ENCODE measurements at places on chromosomes 11 and 22.

- no peak for DNase-seq
These were observed 120.1 kb downstream of the SWAP70 start for GRCh38 chr11:9783986-9784385.

DNA sequence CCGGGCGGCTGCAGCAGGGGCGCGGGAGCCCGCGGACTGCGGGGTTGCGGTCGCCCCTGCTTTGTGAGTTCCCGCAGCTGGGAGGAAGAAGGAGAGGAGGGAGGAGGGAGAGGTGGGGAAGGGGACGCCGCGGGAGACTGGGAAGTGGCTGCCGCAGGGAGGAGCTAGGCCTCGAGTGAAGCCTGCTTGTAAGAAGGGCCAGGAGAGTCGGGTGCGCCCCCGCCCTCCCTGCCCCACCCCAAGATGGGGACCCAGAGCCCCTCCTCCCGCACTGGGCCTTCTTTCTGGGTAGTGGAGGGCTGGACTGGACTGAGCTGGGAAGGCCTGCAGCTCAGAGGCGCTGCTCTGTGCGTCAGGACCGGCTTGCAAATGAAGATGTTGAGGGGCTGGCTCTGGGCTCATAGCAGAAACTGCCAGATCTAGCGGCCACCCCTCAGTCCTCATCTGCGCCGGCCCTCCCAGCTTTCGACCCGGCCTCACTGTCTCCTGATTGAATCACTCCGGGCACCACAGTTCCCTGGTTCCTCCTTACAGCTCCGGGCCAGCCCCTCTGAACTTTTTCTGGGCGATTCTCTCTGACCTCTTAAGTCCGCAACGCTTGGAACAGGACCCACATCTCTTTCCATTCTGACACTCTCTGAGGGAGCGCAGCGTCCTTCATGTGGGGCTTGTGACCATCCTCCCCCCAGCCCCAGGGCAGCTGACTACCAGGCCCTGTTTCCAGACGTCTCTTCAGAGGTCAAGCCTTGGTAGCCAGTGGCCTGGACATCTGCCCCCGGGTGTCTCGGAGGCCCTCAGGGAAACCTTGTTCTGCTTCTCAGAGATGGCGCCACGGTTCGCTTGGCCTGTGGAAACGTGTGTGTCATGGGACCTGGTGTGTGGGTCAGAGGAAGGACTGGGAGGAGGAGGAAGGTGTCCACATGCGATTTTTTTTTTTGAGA, 21.9 kb downstream of the SERPINH1 start:
- DNase-seq, result peak; percentile 53

- no peak for DNase-seq
These were observed 59.6 kb downstream of the MPPED2 start for GRCh38 chr11:30526558-30526957.

GRCh38 chr22:17562906-17563870, at the start of gene SLC25A18:
Gene SLC25A18 (plus strand): TSS chr22:17563498. CDS start chr22:17579945, 16,447 bp downstream.
- no peak for DNase-seq

GRCh38 chr11:37503411-37504059, 905.5 kb upstream of the RAG2 start:
- DNase-seq, result no peak

DNA sequence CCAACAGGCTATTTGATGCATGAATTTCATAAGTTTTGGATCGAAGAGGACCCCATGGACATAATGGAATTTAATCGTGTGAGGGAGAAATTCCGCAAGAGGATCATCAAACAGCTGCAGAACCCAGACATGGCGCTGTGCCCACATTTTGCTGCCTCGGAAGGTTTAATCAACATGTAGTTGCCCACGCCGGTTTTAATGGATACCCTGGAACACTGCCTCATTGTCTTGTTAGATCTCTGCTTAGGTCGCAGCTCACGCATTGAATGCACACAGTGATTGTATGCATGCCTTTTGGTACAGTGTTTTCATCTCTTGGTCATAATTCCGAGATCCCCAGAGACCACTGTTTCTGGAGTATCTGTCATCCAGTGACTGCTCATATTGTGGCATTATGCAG, 46.8 kb downstream of the SLN start:
- DNase-seq, result no peak

- no peak for DNase-seq
These were observed 35.5 kb upstream of the KRTAP5-7 start for GRCh38 chr11:71491531-71491930.

- DNase-seq, result no peak
These were observed 337.0 kb downstream of the SHANK2 start for GRCh38 chr11:70915158-70915985.

DNA sequence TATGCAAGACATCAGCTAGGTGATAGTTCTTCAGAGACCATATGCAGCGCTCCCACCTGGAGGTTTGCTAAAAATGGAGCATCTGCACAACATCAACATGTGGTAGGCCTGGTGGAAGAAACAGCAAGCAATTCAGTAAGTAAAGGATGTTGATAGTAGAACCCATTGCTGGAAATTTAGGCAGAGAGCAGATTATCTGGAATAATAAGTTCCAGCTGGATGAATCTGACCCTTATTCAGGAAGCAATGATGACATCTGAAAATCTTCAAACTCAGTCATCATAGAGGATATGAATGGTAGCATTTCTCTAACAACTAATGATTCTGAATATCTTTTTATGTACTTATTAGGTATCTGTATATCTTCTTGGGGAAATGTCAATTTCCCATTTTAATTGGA, 225.2 kb upstream of the ANO3 start:
- peak; percentile 49 for DNase-seq

DNA sequence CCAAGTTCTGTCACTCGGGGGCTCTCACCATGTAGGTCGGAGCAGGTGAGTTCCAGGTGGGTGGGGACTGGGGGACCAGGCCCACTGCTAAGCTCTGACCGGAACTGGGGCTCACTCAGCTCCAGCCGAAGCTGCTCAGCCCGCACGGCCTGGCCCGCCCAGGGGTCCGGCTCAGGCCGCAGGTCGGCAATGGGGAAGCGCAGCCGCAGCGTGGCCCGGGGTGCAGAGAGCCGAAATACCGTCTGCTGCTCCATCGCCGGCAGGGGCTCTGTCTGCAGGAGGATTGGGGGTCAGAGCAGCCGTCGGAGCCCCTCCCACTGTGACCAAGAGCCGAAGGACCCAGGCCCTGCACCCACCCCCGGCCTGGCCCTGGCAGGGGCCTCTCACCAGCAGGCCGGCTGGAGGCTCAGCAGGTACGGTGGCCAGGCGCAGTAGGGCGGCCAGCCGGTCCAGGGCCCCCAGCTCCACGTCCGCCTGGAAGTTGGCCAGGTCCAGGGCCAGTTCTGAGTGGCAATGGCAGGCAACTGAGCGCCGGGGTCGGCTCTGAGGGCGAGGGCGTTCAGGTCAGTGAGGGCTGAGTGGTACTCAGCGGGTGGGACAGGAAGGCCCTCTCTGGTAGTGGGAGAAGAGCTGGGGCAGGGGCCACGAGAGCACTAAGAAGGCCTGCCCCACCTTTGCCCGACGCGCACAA, 7.2 kb downstream of the ATG2A start:
- DNase-seq, result no peak

DNA sequence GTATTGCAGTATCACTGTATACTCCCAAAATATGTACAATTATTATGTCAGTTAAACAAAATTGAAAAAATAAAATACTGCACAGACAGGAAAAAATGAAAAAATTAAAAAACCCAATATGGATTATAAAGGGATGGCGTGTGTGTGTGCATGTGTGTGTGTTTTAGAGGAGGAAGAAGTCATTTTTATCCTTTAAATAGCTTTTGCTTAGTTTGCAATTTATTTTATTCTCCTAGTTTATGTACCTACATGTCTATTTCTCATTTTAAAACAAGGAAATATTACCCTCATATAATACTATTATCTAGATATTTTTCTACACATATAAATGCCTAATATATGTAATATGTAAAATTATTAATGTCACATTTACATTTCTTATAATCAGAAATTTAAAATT, 1144.3 kb downstream of the LRRC4C start:
- no peak for DNase-seq

DNA sequence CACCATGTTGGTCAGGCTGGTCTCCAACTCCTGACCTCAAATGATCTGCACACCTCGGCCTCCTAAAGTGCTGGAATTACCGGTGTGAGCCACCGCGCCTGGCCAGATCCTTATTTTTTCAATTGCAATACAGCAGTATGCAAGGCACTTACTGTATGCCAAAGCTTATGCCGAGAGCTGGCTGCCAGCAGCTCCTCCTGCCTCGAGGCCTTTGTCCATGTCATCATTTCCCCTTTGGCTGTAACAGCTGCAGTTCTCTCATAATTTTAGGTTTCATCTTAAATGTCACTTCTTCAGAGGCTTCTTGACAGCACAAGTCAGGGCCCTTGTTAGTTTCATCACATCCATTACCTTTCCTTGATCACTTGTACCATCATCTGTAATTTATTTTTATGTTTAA, 1.5 kb upstream of the SREBF2 start:
- DNase-seq, result no peak

DNA sequence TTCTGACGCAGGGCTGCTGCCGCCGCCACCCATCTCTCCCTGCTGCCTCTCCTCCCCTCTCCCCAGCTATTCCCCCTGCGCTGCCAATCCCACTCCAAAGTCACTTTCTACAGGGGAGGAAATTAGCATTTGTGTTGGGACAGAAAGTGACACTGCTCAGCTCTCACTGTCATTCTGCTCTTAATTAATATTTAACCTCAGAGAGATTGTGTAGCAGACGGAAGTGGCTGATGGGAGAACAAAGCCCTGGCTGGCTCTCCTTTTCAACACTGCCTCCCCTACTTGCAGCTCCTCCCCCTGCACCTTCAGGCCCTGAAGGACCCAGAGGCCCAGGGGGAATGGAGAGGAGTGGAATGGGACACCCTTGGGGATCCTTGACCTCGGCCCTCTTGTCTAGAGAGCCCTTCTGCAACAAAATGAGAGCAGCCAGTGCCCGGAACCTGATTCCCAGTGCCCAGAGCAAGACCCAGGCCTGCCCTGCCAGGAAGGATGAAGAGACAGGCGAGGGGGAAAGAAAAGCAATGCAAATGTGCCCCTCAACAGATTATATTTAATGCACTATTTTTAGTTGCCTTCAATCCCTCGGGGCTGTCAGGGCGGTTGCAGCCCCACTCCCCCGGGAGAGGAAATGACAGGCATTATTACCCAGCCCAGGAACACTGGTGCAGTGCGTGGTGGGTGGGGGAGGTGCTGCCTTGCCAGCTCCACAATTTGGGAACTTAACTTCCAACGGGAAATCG, 14.6 kb upstream of the NRGN start:
- DNase-seq, result peak; percentile 27

DNA sequence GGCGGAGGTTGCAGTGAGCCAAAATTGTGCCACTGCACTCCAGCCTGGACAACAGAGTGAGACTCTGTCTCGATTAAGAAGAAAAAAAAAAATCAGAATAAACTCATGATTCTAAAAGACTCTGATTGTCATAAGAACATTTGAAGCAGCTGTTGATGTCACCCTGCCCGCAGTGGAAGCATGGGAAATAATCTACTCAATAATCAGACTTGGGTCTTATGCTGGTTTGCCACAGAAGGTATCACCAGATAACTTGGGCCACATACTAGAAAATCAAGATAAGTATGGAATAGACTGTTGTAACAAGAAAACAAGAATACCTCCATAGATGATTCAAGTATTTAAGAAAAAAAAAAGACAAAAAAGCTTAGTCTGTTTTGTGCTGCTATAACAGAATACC, 8.2 kb downstream of the CAVIN3 start:
- no peak for DNase-seq

DNA sequence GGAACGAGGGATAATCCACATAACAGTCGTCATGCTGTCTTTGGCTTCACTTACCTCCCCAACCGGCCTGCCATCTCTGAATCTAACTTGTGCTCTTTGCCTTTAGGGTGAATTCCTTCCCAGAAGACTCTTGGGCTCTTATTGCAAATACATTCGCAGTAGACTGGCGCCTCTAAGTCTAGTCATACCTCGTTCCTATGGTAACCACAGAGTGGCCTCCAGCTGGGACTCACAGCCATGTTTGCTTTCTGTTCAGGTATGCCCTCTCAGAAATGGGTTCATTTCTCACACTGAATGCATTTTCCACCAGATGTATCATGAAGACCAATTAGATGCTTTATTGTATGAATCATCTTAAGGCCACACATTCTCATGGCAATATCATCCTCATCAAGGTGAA, 112.7 kb downstream of the FAR1 start:
- no peak for DNase-seq

Data from BE2C (cell line).